ENCODE measurements at places on chromosomes 7 and 10.
A peak's percentile ranks its signal among the peaks of the same experiment; 100 is the strongest.

- no peak for DNase-seq
Measured at GRCh38 chr7:157219154-157219553, 80.4 kb downstream of the UBE3C start.

DNA sequence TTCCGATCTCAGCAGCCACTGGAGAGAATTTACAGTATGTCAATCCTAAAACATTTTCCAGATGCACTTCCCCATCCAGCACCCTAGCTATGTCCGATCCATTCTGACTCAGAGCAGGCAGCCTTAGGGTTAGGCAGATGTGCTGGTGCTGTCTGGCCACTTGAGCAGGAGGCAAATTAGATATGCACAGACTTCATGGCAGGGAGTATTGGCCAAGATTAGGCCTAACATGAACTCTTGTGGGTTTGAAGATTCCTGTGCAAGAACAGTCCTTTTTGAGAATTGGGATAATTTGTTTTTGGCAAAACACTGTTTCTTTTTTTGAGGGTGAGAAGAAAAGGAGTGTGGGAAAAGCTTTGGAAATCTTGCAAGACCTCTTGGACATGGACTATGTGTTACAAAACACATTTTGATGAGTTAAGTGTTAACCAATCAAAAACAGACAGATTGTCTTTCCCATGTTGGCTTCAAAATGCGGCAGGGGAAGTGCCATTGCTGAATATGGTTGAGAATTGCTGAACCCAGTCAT, 218.6 kb upstream of the INHBA start:
- no peak for DNase-seq

GRCh38 chr7:137670222-137671064, 176.3 kb downstream of the DGKI start:
- no peak for DNase-seq

DNA sequence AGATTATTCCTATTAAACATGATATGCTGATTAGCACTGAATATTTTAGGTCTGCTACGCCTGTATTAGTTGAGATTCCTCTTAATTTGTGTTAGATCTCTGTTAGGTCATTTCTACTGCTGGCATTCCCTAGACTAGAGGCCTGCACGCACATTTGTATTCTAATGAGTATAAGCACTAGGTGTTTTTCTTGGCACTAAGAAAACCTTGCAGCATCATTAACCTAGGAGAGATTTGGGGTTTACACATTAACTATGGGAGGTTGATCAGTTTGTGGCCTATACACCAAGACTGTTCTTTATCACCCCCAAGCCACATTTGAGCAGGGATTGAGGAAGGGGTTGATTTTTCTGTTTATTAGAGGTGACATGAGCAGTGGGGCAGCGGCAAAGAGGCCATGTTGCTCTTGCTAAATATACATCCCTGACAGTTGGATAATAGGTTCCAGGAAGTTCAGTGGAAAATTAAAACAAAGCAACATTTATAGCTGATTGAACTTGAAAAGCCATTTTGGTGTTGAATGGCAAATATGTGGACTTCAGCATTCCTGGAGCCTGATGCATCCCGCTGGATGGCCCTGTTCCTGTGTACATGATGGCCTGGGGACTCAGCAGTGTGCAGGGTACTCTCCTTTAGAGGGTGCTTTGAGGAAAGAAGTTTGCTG, 65.2 kb downstream of the GBF1 start:
- no peak for DNase-seq

DNA sequence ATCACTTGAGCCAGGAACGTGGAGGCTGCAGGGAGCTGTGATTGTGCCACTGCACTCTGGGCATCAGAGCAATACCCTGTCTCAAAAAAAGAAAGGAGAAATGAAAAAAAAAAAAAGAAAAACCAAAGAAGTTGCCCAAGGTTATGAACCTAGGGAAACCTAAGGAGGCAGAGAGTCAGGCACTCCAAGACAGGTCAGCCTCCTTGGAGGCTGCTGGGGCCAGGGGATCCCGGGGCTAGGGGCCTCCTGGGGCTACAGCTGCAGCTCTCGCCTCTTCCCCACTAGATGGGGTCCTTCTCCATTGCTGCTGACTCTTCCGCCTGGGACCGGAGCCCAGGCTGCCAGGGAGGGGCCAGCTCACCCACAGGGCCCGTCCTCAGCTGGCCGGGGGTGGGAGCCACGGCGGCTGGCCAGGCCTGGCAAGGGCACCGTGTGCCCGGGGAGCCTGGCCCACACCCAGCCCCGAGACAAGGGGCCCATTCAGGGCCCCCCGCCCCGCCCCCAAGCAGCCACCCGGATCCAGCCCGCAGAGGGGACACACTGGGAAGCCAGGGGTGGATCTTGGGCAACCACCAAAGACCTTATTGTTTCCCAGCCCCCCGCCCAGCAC, 1.7 kb upstream of the SPACDR start:
- DNase-seq = no peak

DNA sequence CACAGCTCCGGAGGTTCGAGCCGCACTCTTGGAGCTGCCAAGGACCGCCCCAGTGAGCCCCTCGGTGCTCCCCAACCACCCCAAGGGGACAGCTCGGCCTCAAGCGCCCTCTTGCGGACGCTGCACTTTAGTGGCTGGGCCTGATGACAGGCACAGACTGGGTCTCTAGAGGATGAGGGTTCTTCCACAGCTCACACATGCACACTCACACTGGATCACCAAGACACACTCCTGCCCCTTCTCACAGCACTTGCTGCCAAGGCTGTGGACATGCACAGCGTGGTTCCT, 2.1 kb downstream of the RET start:
- no peak for DNase-seq

- DNase-seq = no peak
Measured at GRCh38 chr7:47493976-47494911, 87.7 kb downstream of the TNS3 start.

DNA sequence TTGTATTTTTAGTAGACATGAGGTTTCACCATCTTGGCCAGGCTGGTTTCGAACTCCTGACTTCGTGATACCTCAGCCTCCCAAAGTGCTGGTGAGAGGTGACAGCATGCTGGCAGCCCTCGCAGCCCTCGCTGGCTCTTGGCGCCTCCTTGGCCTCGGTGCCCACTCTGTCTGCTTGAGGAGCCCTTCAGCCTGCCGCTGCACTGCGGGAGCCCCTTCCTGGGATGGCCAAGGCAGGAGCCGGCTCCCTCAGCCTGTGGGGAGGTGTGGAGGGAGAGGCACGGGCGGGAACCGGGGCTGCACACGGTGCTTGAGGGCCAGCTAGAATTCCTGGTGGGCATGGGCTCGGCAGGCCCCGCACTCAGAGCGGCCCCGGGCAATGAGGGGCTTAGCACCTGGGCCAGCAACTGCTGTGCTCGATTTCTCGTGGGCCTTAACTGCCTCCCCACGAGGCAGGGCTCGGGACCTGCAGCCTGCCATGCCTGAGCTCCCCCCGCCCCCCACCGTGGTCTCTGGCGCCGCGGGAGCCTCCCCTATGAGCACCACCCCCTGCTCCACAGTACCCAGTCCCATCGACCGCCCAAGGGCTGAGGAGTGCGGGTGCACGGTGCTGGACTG, 96.5 kb upstream of the RHOBTB1 start:
- no peak for DNase-seq

DNA sequence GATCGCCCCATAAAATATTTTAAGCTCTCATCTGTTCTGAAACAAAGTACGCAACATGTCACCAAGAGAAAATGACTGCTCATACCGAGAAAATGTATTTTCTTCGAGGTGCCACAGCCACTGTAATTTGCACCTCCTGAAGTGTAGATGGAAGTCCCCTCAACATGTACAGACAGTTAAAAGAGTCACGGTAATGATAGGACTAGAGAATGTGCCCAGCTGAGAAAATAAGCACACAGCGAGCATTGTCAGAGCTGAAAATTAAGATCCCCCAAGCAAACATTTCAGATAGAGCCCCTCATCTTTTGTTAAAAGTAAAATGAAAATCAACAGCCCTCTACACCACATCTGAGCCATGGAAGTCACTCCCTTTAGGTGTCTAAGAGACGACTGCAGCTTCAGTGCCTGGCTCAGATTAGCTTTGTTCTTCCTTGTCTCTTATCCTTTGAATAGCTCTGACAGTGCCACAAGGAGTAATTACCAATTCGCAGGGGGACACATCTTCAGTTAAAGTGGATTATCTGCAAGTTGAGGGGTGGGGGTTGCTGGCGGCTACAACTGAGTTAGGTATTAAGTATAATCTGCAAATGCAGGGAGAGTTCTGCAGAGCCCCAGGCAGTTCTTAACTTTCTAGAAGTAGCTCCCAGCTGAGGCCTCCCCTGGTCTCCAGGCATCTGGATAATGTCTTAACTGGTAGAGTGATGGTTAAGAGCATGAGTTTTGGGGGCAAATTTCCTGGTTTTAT, 222.7 kb upstream of the C7orf33 start:
- no peak for DNase-seq

- peak; percentile 66 for DNase-seq
Measured at GRCh38 chr10:47047577-47048525, 136.6 kb downstream of the PTPN20 start.
